ENCODE measurements at places on chromosomes 11 and 22.

DNA sequence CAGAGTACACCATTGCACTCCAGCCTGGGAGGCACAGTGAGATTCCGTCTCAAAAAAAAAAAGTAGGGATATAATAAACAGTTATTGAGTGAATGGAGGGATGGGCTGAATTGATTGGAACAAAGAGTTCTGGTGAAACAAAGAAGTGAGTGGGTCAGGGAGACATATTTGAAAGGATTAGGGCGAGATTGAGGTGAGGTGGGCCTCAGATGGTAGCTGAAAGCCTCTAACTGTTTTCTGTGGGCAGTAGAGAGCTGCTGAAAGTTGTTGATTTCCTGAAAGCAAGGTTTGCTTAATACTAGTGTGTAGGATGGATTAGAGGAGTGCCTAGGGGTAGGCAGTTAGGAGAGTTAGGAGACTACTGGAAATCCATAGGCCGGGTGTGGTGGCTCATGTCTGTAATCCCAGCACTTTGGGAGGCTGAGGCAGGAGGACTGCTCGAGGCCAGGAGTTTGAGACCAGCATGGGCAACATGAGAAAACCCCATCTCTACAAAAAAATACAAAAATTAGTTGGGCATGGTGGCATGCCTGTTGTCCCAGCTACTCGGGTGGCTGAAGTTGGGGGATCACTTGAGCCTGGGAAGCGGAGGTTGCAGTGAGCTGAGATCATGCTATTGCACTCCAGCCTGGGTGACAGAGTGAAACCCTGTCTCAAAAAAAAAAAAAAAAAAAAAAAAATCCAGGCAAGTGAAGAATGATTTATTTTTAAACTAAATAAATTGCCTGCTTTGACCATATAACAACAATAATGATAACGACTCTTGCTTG is 41.4 kb upstream of the PTPRJ start:
- no peak for DNase-seq

- no peak for DNase-seq
Observed at GRCh38 chr11:35855671-35856070, 88.2 kb upstream of the LDLRAD3 start.

GRCh38 chr11:20627701-20628100 is 28.3 kb downstream of the SLC6A5 start:
- DNase-seq, result no peak

GRCh38 chr22:27775087-27775698 is 26.4 kb downstream of the MN1 start:
- DNase-seq, result no peak

DNA sequence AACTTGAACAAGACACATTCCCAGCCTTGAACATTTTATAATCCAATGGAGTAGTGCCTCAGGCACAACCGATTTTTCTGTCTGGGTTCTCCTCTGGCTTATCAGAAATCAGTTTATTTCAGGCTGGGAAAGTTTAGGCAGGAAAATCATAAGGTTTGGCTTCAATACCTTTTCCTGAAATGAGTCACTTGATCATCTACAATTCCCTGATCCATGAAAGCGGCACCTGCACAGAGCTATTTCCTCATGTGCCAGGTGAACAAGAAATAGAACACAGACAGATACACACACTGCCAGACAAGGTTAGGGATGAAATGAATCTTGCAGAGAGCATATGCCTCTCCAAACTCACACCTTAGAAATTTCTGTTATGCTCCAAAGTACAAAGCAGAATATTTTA is 106.7 kb upstream of the OR9G4 start:
- no peak for DNase-seq

DNA sequence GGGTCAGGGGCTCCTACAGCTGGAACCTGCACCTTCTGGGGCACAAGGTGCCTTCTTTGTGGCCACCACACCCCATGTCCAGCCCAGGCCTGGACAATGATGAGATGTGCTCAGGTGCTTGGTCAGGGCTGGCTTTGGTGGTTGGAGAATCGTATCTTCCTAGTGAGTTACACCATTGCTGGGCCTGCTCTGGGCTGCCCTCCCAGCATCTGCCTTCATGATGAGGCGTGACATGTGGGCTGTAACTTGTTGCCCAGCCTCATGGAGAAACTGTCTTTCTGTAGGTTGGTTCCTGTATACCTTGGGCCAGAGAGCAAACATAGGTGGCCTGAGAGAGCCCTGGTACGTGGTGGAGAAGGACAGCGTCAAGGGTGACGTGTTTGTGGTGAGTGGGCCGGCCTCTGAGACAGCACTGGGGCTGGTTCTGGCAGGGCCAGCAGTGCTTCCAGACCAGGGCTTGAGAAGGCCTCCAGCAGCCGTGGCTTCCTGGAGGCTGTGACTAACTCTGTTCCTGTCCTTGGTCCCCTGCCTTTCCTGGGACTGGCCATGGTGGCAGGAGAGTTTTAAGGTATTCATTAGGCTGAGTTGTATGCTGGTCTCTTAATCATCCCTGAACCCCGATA is 18.1 kb downstream of the TRMU start:
- no peak for DNase-seq

GRCh38 chr11:3221408-3222002 is 2.9 kb upstream of the MRGPRG start:
- no peak for DNase-seq

- DNase-seq, result peak; percentile 9
Observed at GRCh38 chr11:75733431-75734107, 15.9 kb downstream of the MOGAT2 start.

DNA sequence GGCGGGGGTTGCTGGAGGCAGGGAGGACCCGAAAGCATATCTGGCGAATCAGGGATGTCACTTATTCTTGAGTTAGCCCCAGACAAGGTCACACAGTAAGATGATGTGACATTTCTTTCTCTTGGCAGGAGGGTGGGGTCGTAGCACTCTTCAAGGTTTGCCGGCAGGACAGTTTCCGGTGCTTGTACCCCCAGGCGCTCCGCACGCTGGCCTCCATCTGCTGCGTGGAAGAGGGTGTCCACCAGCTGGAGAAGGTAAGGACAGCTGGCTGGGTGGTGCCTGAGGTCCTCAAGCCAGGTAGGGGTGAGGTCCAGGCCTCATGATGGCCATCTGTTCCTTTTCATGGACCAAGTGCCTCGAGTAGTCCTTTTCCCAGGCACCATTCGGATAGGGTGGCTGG is 86.0 kb downstream of the INSC start:
- DNase-seq, result no peak

DNA sequence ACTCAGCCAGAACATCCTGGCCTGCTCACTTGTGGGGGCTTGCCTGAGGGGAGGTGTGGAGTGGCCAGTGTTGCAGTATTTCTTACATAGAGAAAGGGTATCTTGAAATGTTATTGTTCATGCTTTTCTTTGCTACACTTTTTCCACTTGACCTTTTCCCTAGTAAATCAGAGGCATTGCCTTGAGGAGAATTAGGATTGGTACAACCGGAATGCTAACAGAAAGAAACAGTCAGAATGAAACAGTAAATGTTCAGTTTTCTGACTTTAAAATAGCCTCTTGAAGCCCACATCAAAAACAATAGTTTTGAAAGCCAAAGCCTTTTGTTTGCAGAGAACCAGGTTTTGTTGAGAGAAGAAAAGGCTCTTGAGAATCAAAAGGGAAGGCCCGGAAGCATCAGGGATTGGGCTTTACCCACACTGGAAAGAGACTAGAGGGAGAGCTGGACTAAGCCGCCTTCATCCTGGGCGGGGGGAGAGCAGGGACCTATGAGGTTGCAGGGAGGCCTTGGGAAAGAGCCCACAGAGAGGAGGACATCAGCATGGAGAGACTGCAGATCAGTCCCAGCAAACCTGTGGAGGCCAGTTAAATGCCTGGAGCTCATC is 12.4 kb downstream of the ADM start:
- DNase-seq, result no peak

DNA sequence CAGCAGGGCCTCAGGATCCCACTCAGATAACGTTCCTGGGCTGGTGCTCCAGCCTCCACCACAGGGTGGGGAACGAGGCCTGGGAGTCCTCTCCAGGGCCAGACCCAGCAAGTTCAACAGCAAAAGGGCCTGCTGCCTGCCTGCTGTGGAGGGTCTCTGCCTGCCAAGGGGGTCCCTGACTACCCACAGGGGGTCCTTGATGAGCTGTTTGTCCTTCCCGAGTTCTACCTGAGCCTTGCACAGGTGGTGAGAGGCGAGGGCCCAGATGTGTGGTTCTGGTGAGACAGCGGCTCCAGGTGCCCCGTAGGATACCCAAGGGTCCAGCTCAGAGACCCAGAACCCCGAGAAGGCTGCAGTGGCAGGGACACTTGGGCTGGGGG is 4.4 kb downstream of the DUSP8 start:
- no peak for DNase-seq

- no peak for DNase-seq
Observed at GRCh38 chr11:96328395-96329010, 14.5 kb downstream of the MAML2 start.

DNA sequence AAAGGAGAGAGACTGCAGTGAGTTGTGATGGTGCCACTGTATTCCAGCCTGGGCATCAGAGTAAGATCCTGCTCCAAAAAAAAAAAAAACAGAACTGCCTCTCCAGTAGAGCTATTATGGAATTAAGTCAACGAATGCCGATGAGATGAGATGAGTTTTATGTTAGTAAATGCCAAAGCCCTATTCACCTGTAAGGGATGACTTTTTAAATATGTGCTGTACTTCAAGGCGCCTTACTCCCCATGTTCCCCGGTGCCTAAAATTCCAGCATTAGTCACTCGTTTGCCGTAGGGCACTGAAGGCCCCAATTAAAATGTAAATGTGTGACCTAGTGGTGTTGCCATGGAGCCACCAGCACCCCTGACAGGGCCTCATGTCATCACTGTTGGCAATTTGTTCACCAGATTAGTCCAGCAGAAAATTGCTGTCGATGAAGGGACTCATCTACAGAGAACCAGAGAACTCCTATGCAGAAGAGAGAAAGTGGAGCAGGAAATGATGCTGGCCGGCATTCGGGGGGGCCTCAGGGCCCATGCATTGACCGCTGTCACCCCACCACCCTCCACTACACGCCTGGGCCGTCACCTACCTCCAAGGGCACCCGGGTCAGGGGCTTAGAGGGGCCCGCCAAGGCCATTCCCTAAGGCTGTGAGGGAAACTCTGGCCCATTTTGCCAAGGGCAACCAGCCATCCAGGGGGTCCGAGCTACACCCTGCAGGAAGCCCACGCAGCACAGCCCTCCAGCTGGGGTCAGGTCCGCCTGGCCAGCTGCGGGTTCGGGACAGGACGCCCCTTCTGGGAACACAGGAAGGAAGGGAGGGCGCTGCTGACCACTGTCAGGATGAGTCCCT is 17.8 kb downstream of the LIF start:
- DNase-seq, result peak; percentile 92

DNA sequence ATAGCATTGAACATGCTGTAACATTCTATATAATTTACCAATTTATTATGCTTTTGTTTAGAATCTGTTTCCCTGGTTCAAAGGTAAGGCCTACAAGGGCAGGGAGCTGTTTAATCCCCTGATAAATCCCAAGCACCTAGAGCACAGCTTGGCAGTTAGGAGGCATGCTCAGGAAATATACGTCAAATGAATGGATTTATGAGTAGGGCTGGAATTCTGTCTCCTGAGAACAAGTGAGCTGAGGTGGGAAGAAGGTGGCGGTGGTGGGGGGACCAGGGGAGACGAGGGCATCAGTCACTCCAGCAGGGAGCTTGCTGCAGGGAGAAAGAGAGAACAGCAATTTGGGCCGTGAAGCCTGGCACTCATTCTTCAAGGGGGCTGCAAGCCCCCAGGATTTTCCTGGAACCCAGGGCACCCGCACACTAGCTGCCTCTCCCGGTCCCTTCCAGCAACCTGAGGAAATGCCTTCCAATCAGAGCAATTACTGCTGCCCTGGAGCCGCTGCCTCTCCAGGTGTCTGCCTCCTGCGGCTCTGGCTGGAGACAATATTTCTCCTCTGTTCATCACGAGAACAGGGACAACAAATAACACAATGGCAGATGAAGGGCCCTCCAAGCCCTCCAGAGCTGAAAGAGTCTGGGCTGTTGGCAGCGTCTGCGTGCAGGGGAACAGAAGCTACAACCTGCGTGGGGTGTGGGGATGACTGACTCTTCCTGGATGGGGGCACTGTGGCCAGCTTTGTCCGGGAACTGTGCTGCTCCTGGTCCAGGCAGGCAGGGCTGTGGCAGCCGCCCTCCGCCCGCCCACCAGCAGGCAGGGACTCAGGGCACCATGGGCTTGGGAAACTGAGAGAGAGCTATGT is 233.4 kb downstream of the ST3GAL4 start:
- no peak for DNase-seq

DNA sequence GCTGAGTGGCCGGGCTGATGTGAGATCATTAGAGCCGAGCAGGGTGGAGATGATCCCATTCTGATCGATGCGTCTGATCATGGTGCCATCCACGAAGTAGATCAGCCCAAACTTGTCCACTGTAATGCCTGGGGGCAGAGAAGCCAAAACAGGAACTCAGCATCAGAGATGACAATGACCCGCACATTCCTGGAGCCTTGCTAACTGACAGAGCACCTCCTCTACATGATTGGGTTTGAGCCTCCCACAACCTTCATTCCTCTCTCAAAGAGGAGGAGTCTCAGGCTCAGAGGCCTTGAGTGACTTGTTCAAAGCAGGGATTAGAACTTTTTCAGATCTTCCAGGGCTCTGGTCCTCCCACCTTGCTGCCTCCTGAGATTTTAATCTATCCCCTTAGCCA is 133.7 kb upstream of the NARS2 start:
- peak; percentile 92 for DNase-seq

GRCh38 chr11:104199053-104199452 is 35.1 kb upstream of the PDGFD start:
- no peak for DNase-seq

DNA sequence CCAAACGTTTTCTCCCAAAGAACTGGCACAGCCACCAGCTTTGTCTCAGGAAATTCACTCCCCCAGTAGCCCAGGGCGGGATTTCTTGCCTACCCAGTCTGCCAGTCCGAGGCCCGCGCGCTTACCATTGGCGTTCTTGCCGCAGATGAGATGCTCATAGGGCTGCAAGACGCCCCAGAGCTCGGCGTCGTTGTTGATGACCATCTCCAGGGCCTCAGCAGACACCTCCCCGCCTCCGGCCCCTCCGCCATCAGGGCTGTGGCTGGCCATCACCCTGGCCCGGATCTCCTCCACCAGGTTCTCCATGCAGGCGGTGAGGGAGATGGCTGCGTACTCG is 1.3 kb downstream of the ABTB2 start:
- DNase-seq, result no peak

GRCh38 chr22:40609216-40609615 is 27.3 kb downstream of the MRTFA start:
- no peak for DNase-seq

DNA sequence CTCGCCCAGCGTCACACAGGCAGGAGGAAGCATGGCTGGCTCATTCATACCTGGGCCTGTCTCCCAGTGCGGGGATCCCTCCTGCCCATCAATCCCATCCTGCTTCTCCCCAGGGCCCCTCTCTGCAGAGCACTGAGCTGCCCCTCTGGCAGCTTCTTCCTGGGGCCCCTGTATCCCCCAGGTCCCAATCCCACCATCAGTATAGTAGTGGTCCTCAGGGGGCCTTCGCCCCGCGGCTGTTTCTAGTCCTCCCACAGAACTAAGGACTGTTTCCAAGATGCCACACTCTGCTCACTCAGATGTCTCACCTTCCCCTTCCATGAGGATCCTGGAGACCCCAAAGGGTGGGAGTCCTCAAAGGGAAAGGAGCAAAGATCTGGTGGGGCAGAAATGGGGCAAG is 97.6 kb downstream of the PDE2A start:
- no peak for DNase-seq

GRCh38 chr11:117226388-117227385 is 5.2 kb downstream of the PCSK7 start:
- DNase-seq, result peak; percentile 56
